ENCODE measurements at places on chromosomes 2 and 18. TPM values are rescaled to one million over a fixed set of nuclear protein-coding genes. Genes with fewer than 3 reads are reported as not detected.

Gene TMEM178A
- total RNA-seq, result 3.2 TPM

Gene LRATD1
- total RNA-seq, result 1.7 TPM

Gene NBAS
- 64.4 TPM for total RNA-seq

Gene BCL2
- total RNA-seq, result 7.7 TPM

Gene ABCB11
- total RNA-seq, result 0.25 TPM

GRCh38 chr2:26758790-26759321 lies 5.2 kb upstream of the SLC35F6 start:
- DNase-seq, result no peak

DNA sequence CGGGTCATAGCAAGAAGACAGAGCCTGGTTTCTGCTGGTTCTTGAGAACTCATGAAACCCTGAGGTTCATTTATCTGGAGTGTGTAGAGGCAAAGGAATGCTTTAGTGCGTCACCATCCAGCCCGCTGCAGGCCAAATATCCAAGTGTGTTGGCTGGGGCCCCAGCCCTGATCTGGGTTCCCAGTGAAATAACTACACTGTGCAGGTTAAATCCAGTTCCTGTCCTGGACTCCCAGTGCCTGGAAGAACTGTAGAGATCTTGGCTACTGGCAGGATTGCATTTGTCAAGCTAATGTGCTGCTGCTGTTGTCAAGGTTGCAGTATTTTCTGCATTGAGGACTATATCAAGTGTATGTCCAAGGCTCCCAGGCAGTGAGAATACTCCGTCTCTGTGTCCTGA lies 89.9 kb downstream of the MAPK4 start:
- peak; percentile 88 for DNase-seq

Data from left ventricle myocardium superior (tissue), 1 donor.